NCI-H1417 treated with DMSO at 0.1 percent for 48 hours (cell line): ENCODE measurements at places on chromosomes 3 and 15.

DNA sequence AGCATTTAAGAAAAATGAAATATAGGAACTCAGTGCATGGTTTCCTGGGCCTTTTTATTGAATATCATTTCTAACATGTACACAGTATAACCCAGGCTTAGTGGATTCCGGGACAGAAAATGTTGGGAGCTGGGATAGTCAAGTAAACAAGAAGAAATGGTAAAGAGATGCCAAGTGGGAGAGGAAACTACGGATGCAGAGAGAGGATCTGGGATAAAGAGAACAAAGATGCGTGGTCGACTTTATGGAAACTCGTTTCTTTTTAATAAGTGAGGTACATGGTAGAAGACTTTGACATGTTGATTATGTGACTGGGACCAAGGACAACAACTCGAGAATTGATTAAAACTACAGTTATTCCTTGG, 1.2 kb upstream of the GPR176 start:
- DNase-seq = no peak

DNA sequence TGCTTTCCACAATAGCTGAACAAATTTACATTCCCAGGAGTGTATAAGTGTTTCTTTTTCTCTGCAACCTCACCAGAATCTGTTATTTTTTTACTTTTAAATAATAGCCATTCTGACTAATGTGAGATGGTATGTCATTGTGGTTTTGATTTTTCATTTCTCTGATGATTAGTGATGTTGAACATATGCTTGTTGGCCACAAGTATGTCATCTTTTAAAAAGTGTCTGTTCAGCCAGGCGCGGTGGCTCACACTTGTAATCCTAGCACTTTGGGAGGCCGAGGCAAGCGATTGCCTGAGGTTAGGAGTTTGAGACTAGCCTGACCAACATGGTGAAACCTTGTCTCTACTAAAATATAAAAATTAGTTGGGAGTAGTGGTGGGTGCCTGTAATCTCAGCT, 619.3 kb downstream of the SI start:
- no peak for DNase-seq

DNA sequence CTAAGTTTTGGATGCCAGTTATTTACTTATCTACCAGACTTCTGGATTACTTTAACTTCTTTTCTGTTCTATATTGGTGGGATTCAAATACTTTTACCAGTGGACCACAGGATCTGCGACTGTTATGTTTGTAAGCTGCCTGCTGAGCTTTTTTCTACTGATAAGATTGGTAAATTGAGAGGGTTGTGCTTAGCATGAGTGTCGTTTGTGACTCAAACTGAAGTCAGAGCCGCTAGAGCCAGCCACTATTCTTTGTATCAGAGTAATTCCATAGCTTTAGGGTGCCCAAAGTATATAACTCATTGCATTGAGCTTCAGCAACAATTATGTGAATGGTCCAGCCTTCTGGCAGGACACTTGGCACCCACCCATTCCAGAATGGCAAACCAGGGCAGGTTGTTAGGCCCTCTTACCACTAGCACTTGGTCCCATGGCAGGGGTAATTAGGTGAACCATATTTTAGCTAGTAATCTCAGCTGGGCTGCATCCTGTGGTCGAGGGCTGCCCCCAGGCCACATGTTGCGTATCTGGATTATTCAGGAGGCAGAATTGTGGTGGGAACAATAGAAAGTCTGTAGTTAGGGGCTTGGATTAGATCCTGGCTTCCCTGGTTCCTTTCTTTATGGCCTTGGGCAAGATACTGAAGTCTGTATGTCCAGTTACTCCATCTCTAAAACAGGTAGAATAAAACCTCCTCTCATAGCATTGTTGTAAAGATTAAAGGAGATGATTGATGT, 6.0 kb downstream of the PLCL2 start:
- no peak for DNase-seq

DNA sequence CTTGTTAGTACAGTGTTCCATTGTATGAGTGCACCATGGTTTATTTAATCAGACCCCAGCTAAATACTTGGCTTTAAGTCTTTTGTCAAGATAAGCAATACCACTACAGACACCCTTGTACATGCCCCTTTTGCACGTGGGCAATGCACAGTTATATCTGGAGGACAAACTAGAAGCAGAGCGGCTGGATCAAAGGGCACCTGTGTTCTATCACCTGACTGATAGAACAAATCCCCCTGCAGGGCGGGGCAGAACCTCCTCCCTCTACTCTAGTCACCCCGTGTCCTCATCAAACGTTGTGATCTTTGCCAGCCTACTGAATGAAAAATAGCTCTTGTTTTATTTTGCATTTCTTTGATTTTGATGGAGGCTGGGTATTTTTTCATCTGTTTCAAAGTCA, 314.9 kb downstream of the TLE3 start:
- no peak for DNase-seq

DNA sequence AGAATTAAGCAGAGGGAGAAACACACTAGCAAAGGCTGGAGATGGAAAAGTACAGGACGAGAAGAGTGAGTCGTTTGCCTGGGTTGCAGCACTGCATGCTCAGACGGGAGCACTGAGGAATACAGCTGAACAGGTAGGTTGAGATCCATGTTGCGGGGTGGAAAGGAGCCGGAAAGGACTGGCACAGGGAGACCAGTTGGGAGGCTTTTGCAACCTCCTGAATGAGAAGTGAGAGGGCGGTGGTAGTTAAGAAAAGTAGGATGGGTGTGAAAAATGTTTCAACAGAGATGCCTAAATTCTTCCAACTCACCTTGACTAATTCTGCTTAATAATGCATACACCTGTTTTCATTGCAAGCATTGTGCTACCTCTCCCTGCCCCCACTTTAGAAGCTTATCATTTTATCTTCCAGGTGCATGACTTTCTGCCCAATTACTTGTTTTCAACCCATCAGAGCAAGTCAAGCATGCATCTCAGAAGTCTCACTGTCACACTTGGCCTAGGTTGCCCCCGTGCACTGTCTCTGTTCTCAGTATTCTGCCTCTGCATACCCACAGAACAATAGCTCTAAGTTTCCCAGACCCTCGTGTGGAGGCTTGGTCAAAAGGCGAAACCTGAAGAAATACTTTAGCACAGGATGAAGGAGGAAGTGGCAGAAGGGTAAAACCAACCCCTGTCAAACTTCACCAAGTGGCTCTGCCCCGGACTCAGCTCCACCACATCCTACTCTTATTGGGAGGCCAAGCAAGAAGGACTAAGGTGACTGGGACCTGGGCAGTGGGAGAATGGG, 199.3 kb upstream of the BCL6 start:
- DNase-seq = no peak

- DNase-seq = no peak
Measured at GRCh38 chr3:110736332-110736731, 335.3 kb upstream of the NECTIN3 start.

GRCh38 chr15:52789008-52789600, 1.0 kb downstream of the ONECUT1 start:
- DNase-seq = no peak

DNA sequence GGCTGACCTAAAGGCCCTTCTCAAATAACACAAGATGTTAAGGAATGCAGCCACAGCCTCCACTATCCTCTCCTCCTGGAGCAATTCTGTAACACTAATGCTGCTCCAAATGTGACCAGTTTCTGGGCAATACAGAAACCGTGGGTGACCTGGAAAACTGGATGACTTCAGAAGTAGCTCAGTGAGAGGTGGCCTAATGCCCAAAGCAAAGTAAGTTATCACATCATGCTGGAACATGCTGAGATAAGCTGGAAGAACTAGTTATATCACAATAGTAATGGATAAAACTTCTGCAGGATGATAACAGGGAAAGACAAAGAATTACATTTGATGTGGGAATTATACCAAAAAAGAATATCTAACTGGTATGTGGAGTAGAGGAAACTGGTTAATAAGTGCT, 72.0 kb downstream of the DHX30 start:
- DNase-seq = no peak

GRCh38 chr3:113212844-113213375, 1.6 kb downstream of the BOC start:
- no peak for DNase-seq

GRCh38 chr3:12440927-12441714, 43.2 kb upstream of the TSEN2 start:
- no peak for DNase-seq

- DNase-seq = no peak
Measured at GRCh38 chr3:52195823-52196331, 2.1 kb upstream of the ALAS1 start.

DNA sequence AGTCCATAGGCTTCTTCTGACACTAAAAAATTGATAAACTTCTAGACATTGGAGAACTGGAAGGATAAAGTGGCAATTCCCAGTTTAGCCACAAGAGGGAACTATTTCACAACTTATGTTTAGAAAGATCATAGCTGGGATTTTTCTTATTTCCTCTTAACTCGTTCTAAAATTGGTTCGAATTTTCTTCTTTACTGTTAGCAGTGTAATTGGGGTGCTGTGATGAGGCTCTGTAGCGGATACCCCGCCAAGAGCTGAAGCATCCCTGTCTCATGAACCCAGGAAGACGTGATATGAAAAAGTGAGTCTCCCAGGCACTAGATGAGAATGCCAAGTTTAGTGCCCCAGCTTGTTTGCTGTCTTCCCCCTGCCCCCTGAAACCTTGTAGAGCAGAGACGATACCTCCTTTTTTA, 85.1 kb downstream of the PDCD6IP start:
- DNase-seq = no peak

DNA sequence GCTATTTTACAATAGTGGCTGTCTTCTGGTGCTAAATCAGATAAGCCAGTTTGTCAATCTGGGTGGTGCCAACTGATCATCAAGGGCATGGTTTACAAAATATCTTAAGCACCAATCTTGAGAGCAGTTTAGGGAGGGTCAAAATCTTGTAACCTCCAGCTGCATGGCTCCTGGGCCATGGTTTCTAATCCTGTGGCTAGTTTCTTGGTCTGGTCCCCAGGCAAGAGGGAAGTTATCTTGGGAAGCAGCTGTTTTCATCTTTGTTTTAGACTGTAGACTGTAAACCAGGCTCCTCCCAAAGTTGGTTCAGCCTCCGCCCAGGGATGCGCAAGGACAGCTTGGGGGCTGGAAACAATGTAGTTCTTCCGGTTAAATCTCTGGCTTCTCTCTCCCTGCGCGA, 166.8 kb downstream of the IL1RAP start:
- DNase-seq = no peak

GRCh38 chr3:153330901-153331300, 168.9 kb downstream of the RAP2B start:
- no peak for DNase-seq

- DNase-seq = no peak
Measured at GRCh38 chr15:43527016-43527801, 9.8 kb downstream of the MAP1A start.

DNA sequence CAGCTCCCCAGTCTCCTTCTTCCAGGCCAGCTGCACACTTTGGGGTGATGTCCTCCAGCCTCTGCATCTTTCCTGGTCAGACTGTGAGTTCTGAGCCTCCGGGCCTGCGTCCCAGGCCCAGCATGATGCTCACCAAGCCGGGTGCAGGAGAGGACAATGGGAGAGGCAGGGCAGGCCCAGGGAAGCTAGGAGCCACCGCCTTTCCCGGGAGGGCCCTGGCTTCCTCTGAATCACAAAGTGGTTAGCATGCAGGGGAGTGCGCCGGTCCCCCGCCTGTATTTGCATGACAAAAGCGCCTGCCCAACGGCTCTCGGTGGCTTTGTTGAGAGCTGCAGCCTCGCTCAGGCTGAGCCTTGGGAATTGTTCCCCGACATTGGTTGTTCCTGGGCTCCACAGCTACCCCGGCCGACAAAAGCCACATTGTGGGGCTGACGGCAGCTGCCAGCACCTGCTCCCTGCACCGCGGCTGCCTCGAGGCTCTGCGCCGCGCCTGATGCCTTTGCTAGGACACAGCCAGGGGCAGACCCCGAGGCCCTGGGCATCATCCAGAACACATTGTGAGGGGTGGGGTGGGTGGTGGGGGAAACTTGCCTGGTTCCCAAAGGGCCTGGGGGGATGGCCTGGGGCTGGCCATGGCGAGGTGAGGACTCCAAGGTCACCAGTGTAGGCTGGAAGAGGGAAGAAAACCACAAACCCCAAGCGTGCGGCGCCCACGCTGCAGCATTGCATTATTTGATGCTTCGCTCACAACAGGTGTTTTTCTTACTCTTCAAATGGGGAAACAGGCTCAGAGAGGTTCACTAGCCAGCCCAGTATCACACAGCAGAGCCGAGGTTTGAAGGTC, 20.0 kb upstream of the KLF13 start:
- peak; percentile 88 for DNase-seq

DNA sequence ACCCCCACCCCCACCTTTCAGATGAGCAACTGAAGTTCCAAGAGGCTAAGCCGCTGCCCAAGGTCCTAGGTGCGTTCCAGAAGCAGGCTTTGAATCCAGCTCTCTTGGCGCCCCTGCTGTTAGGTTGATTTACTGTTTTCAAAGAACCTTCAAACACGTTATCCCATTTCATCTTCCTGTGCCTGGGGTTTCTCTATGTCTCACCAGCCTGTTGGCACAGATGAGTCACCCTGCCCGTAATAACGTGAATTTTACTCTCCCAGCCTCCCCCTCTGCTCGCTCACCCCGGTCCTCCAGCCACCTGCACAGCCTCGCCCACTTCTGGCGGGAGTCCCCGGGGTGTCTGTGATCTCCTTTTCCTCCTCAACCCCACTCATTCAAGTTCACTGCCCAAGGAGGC, 13.0 kb upstream of the TSEN2 start:
- DNase-seq = no peak

DNA sequence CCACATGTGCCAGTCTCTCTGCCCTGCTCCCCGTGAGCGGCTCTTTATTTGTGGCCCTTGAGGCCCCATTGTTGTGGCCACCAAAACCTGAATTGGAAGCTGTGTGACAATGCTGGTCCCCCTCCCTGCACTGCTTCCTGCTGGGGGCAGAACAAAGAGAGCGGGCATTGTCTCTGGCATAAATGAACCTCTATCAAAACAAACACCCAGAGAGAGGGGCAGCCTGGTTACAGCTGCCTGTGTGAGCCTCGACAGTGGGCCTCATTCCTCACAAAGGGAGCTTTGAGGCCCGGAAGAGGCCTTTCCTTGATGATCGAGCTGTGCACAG, 152.9 kb downstream of the IGF1R start:
- peak; percentile 73 for DNase-seq

- no peak for DNase-seq
Measured at GRCh38 chr3:117932441-117932840, 1102.2 kb downstream of the IGSF11 start.

DNA sequence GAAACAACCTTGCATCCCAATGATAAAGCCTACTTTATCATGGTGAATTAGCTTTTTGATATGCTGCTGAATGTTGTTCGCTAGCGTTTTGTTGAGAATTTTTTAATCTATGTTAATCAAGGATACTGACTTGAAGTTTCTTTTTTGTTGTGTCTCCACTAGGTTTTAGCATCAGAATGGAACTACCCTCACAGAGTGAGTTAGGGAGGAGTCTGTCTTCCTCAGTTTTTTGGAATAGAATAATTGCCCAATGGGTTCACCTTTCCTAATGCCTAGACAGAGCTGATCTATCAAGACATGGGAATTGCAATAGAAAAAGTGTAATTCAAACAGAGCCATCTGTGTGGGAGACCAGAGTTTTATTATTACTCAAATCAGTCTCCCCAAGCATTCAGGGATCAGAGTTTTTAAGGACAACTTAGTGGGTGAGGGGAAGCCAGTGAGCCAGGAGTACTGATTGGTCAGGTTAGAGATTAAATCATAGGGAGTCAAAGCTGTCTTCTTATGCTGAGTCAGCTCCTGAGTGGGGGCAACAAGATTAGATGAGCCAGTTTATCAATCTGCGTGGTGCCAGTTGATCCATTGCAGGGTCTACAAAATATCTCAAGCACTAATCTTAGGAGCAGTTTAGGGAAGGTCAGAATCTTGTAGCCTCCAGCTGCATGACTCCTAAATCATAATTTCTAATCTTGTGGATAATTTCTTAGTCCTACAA, 237.4 kb upstream of the PPP2R3A start:
- DNase-seq = no peak

- no peak for DNase-seq
Measured at GRCh38 chr3:160852856-160853255, 96.8 kb downstream of the PPM1L start.

GRCh38 chr3:169269005-169269404, 394.5 kb downstream of the MECOM start:
- DNase-seq = no peak
